ENCODE measurements at places on chromosomes 3 and 15. TPM values are rescaled to one million over a fixed set of nuclear protein-coding genes. Genes with fewer than 3 reads are reported as not detected.
A peak's percentile ranks its signal among the peaks of the same experiment; 100 is the strongest.

GRCh38 chr3:184656829-184657681 lies 54.8 kb downstream of the MAGEF1 start:
- H3K36me3 ChIP-seq, result peaks cover 5% of the 10 kb centered on the region
- H3K4me1 ChIP-seq, result peaks cover 43% of the 10 kb centered on the region
- DNase-seq, result no peak
- H3K4me3 ChIP-seq, result no peak overlapping the region

The HDGFL3 gene
- 130 TPM for total RNA-seq

DNA sequence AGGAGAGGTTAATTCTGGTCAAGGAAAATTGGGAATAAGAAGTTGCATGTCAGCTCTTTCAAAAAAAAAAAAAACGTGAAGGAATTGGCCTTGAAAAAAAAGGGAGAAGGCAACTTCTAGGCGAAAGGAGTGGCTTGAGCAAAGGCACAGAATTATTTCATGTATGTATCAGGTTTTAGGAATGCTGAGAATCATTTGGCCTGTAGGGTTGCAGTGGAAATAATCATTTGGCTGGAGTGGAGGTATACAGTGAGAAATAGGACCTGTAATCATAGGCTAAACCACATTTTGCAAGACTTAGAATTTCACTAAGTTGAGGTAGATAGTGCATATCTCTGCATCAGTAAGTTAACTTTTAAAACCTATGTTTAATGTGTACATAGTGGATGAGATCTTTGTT lies 54.9 kb downstream of the EPHA6 start:
- no peaks in the 10 kb centered on the region for H3K4me1 ChIP-seq
- no peaks in the 10 kb centered on the region for H3K27me3 ChIP-seq
- H3K36me3 ChIP-seq, result no peaks in the 10 kb centered on the region

DNA sequence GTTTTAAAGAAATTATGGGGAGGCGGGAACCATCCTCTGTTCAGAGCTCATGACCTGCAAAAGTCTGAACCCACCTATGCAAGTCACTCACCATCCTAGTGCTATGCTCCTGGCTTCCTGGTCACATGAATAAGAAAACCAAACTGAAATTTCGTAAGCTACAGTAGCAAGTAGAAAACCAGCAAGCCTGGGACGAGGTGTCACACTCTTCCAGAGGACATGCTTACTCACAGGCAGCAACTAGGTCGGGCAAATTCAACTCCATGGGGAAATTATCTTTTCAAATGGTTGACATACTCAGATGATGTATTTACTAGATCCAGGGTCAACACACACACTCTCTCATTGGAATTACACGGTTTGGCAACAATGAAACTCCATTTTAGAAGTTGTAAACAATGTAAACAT lies 31.3 kb downstream of the LDHAL6B start:
- H3K27me3 ChIP-seq, result no peaks in the 10 kb centered on the region
- no peak overlapping the region for H3K27ac ChIP-seq
- peaks cover 5% of the 10 kb centered on the region for H3K4me1 ChIP-seq
- peaks cover 4% of the 10 kb centered on the region for H3K36me3 ChIP-seq
- H3K4me3 ChIP-seq, result no peak overlapping the region

- H3K4me1 ChIP-seq, result peaks cover 6% of the 10 kb centered on the region
- DNase-seq, result no peak
- H3K36me3 ChIP-seq, result no peaks in the 10 kb centered on the region
- H3K27me3 ChIP-seq, result no peaks in the 10 kb centered on the region
These were observed 1.4 kb upstream of the MUC13 start for GRCh38 chr3:124935794-124936542.

The NCBP2 gene
- 122 TPM for total RNA-seq

- no peak overlapping the region for H3K27ac ChIP-seq
- no peaks in the 10 kb centered on the region for H3K36me3 ChIP-seq
- H3K27me3 ChIP-seq, result no peaks in the 10 kb centered on the region
- H3K4me3 ChIP-seq, result no peak overlapping the region
- DNase-seq, result no peak
- peaks cover 4% of the 10 kb centered on the region for H3K4me1 ChIP-seq
These were observed 221.1 kb downstream of the SLCO3A1 start for GRCh38 chr15:92074646-92075045.

DNA sequence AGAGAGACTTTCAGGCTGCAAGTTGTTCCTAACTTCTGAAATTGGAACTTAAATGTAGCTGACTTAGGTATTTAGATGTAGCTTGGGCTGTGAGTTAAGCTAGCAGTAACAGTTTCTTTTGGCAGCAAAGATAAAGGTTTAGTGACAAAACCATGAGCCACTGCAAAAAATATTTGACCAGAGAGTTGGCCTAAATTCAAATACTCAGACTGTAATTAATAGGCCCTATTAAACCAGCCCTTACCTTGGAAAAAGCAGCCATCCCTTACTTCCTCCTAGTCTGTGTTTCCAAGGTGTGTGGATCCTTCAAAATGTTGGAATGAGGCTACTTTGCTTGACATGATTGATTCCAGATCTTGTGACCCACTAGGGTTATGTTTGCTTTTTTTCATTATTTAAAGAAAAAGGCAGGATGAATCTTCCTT lies 8.2 kb downstream of the TPM1 start:
- H3K27ac ChIP-seq, result no peak overlapping the region
- no peaks in the 10 kb centered on the region for H3K36me3 ChIP-seq
- H3K4me1 ChIP-seq, result peaks cover 70% of the 10 kb centered on the region
- DNase-seq, result no peak

- peaks cover 31% of the 10 kb centered on the region for H3K27me3 ChIP-seq
- no peaks in the 10 kb centered on the region for H3K36me3 ChIP-seq
- H3K4me3 ChIP-seq, result no peak overlapping the region
- peaks cover 6% of the 10 kb centered on the region for H3K4me1 ChIP-seq
- no peak overlapping the region for H3K27ac ChIP-seq
These were observed 25.9 kb downstream of the ACP3 start for GRCh38 chr3:132343018-132343612.

The GPR149 gene
- not detected for total RNA-seq

DNA sequence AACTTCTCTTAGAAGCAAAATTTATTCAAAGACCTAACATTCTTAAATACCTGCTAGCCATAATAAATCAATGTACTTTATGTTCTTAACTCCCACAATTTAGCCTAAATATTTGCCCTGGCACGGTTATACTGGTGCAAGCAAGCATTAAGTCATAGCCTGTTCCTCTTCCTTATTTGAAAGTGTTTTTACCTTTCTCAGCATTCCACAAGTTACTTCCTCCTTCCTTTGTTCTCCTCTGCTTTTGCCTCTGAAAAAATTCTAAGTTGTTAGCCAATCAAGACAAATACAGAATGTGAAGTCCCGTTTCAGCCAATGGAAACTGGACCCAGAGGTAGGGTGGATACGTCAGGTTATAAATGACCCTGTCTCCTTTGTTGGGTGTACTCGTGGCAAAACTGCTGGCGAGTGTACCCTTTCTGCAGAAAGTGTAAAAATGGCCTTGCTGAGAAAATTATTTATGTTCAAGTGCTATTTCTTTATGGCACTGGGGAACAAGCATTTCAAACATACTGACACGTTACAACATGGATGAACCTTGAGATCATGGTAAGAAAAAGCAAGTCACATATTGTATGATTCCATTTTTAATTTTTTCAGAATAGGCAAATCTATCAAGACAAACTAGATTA lies 3.1 kb upstream of the TATDN2 start:
- peaks cover 20% of the 10 kb centered on the region for H3K4me1 ChIP-seq
- no peak overlapping the region for H3K4me3 ChIP-seq
- no peak for DNase-seq
- peaks cover 2% of the 10 kb centered on the region for H3K36me3 ChIP-seq
- H3K27ac ChIP-seq, result no peak overlapping the region

DNA sequence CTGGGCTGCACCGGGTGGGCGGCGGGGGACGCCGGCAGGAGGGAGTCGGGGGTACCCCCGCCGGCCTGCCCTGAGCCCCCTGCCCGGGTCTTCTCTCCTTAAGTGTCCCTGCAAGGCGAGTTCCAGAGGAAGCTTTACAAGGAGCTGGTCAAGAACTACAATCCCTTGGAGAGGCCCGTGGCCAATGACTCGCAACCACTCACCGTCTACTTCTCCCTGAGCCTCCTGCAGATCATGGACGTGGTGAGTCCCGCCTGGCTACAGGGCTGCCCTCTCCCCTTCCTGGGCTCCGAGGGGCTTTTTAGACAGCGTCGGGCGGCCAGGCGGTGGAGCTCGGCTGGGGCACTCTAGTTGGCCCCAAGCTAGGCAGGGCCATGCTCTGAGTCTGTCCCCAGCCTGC lies 480 bp downstream of the CHRNA7 start:
- H3K4me1 ChIP-seq, result peaks cover 21% of the 10 kb centered on the region
- H3K27ac ChIP-seq, result no peak overlapping the region
- H3K27me3 ChIP-seq, result peaks cover 29% of the 10 kb centered on the region
- peak overlapping the region; percentile 86 for H3K4me3 ChIP-seq
- H3K36me3 ChIP-seq, result no peaks in the 10 kb centered on the region

The FAM81A gene
- 4.2 TPM for total RNA-seq

The SERINC4 gene
- total RNA-seq, result 0.35 TPM

GRCh38 chr15:89675606-89676005 lies 3.6 kb downstream of the PLIN1 start:
- no peak overlapping the region for H3K27ac ChIP-seq
- H3K4me1 ChIP-seq, result peaks cover 5% of the 10 kb centered on the region
- no peaks in the 10 kb centered on the region for H3K36me3 ChIP-seq
- H3K4me3 ChIP-seq, result no peak overlapping the region
- no peak for DNase-seq

DNA sequence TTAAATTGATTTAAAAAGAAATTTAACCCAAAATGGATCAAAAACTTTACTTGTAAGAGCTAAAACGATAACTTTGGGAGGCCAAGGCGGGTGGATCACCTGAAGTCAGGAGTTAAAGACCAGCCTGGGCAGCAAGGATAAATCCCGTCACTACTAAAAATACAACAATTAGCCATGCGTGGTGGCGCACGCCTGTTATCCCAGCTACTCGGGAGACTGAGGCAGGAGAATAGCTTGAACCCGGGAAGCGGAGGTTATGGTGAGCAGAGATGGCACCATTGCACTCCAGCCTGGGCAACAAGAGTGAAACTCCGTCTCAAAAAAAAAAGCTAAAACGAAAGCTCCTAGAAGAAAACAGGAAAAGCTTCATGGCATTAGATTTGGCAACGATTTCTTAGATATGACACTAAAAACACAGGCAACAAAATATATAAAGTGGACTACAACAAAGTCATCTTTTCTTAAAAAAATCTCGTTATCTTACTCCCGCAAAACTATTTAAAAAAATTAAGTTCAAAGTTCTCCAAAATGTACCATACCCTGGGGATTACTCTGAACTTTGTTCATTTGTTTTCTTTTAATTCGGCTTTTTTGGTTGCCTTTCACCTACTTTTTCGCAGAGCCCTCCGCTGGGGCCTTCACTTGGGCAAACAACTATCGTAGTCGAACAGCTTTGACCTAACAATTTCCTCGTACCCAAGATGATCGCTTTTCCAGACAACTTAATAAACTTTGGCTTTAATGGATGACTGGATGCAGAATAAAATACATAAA lies 2.9 kb downstream of the HDDC3 start:
- no peak overlapping the region for H3K27ac ChIP-seq
- H3K4me3 ChIP-seq, result peak overlapping the region; percentile 54
- H3K4me1 ChIP-seq, result peaks cover 17% of the 10 kb centered on the region
- no peaks in the 10 kb centered on the region for H3K27me3 ChIP-seq
- DNase-seq, result no peak

GRCh38 chr3:56321892-56322291 lies 146.4 kb downstream of the ERC2 start:
- H3K27ac ChIP-seq, result no peak overlapping the region
- DNase-seq, result no peak
- no peaks in the 10 kb centered on the region for H3K36me3 ChIP-seq
- no peak overlapping the region for H3K4me3 ChIP-seq
- no peaks in the 10 kb centered on the region for H3K27me3 ChIP-seq
- H3K4me1 ChIP-seq, result peaks cover 18% of the 10 kb centered on the region

The FOXB1 gene
- 5.9 TPM for total RNA-seq

The CATSPER2 gene
- 2.8 TPM for total RNA-seq

DNA sequence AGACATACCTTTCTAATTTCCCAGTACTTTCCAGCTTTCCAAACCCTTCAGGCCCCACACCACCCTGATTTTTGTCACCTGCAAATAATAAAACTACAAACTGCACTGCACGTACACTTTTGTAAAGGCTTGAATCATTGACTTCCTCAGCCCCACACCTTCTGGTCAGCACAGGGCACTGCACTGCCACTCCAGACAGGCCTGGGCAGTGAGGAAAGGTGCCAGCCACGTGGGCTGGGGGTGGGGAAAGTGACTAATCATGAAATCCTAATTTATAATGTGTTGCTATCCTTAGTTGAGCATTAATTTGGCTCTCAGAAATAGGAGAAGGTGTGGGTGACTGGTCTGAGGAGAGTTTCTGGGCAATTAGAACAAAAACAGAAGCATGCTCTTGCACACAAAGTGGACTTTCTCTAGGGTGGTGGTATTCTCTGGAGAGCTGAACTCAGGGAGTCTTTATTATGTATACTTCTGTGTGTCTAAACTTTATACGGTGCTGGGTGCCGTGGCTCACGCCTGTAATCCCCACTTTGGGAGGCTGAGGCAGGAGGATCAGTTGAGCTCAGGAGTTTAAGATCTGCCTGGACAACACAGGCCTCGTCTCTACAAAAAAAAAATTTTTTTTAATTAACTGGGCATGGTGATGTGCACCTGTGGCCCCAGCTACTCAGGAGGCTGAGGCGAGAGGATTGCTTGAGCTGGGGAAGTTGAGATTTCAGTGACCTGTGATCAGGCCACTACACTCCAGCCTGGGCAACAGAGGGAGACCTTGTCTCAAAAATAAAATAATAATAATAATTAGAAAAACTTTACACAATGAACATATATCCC lies 58.2 kb upstream of the FLNB start:
- H3K36me3 ChIP-seq, result no peaks in the 10 kb centered on the region
- no peak for DNase-seq
- peaks cover 50% of the 10 kb centered on the region for H3K4me1 ChIP-seq
- no peak overlapping the region for H3K4me3 ChIP-seq

DNA sequence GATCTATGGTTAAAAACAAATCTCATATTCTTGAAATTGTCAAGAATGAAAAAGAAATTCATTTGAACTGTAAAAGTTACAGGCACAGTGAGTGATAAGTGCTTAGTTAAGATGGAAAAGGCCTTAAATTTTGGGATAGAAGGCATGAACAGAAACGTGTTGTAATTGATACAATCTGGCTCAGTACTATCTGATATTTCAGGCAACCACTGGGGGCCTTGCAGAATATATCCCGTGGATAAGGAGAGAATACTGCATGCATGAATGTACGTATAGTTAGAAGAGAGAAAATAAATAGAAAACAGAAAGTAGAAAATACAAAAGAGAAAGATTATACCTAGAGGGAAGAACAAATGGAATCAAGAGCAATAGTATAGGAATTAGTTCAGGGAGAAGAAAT lies 741.4 kb upstream of the CCDC54 start:
- H3K4me1 ChIP-seq, result no peaks in the 10 kb centered on the region
- no peaks in the 10 kb centered on the region for H3K27me3 ChIP-seq
- H3K36me3 ChIP-seq, result no peaks in the 10 kb centered on the region
- H3K4me3 ChIP-seq, result no peak overlapping the region

DNA sequence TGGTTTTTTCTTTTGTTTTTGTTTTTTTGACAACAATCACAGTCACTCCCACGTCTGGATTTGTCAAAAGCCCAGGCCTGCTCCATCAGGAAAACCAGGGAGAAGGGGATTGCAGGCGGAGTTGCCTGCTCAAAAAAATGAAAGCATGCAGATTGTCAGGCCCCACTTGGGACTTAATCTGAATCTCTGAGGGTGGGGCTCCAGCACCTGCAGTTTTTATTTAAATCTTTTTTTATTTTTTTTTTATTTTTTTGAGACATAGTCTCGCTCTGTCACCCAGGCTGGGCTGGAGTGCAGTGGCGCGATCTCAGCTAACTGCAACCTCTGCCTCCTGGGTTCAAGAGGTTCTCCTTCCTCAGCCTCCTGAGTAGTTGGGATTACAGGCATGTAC lies 140.9 kb downstream of the FOXP1 start:
- no peaks in the 10 kb centered on the region for H3K4me1 ChIP-seq
- DNase-seq, result no peak
- H3K27ac ChIP-seq, result no peak overlapping the region
- no peak overlapping the region for H3K4me3 ChIP-seq

- H3K4me3 ChIP-seq, result peak within 1 kb of the TSS; percentile 85
- H3K4me1 ChIP-seq, result peaks cover 29% of the 10 kb centered on the region
- H3K36me3 ChIP-seq, result no peaks in the 10 kb centered on the region
- DNase-seq, result peak; percentile 29
These were observed at the start of gene FRMD4B for GRCh38 chr3:69385723-69386555. Gene FRMD4B, minus strand, starts transcription at chr3:69386088. Its CDS starts 99 bp downstream, at chr3:69385989.
